ENCODE measurements at places on chromosomes 1 and 21. TPM values are rescaled to one million over a fixed set of nuclear protein-coding genes. Genes with fewer than 3 reads are reported as not detected.

GRCh38 chr1:152220166-152221163, 3.5 kb downstream of the HRNR start:
- no peaks in the 10 kb centered on the region for H3K27me3 ChIP-seq
- H3K36me3 ChIP-seq = no peaks in the 10 kb centered on the region
- H3K4me3 ChIP-seq = no peak overlapping the region
- H3K4me1 ChIP-seq = no peaks in the 10 kb centered on the region
- no peak overlapping the region for H3K27ac ChIP-seq

GRCh38 chr1:173100476-173101107, 49.9 kb upstream of the TNFSF18 start:
- no peak overlapping the region for H3K4me3 ChIP-seq
- DNase-seq = no peak
- no peaks in the 10 kb centered on the region for H3K27me3 ChIP-seq
- no peaks in the 10 kb centered on the region for H3K36me3 ChIP-seq
- H3K27ac ChIP-seq = no peak overlapping the region

DNA sequence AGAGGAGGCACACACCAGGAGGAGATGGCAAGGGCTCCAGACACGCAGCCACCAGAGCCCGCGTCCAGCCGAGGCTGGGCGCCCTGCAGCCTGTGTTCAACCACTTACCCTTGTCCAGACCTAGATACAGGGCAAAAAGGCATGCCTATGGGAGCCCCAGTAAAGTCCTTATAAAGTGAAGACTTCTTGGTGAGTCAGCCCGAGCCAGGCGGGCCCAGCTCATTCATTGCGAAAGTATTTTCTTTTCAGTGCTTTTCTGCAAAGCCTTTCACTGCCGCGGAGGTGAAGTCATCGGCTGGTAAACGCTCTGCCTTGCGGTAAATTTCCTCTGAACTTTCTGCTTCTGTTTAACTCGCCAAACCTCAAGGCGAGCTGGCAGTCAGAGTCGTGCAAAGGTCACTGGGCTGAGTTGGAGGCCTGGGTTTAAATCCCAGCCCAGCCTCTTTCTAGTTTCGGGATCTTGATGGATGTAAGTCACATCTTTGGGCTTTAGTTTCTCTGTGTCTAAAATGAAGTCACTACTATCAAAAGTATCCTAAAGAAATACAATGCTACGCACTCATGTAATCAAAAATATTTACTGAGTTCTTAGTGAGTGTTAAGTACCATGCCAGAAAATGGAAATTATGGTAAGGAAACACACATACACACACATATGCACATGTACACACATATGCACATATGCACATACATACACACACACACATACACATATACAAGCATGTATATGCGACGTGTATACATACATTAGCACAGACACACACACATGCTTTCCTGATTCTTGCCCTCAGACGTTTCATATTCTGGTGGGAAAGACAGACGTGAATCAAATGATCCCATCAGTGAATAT, 54.7 kb upstream of the IFFO2 start:
- H3K27me3 ChIP-seq = no peaks in the 10 kb centered on the region
- H3K36me3 ChIP-seq = no peaks in the 10 kb centered on the region
- DNase-seq = peak; percentile 95
- no peak overlapping the region for H3K4me3 ChIP-seq
- H3K27ac ChIP-seq = peak overlapping the region; percentile 85
- H3K4me1 ChIP-seq = peaks cover 17% of the 10 kb centered on the region

GRCh38 chr1:162145280-162145965, 75.9 kb downstream of the NOS1AP start:
- H3K4me3 ChIP-seq = no peak overlapping the region
- H3K27ac ChIP-seq = no peak overlapping the region
- DNase-seq = no peak
- H3K4me1 ChIP-seq = no peaks in the 10 kb centered on the region
- no peaks in the 10 kb centered on the region for H3K36me3 ChIP-seq

GRCh38 chr1:238777551-238777950, 608.8 kb upstream of the CHRM3 start:
- no peak overlapping the region for H3K4me3 ChIP-seq
- H3K27ac ChIP-seq = no peak overlapping the region
- no peaks in the 10 kb centered on the region for H3K27me3 ChIP-seq
- no peaks in the 10 kb centered on the region for H3K36me3 ChIP-seq
- no peaks in the 10 kb centered on the region for H3K4me1 ChIP-seq

GRCh38 chr1:224615861-224616755, at the start of gene CNIH3:
Gene CNIH3 (plus strand): TSS chr1:224616317. CDS start chr1:224617175, 858 bp downstream.
- peak within 1 kb of the TSS; percentile 30 for H3K4me3 ChIP-seq
- H3K27ac ChIP-seq = no peak within 1 kb of the TSS
- no peaks in the 10 kb centered on the region for H3K36me3 ChIP-seq
- H3K4me1 ChIP-seq = peaks cover 5% of the 10 kb centered on the region

GRCh38 chr21:26637201-26637745, 64.2 kb upstream of the CYYR1 start:
- no peaks in the 10 kb centered on the region for H3K36me3 ChIP-seq
- H3K4me3 ChIP-seq = no peak overlapping the region
- no peaks in the 10 kb centered on the region for H3K27me3 ChIP-seq
- no peak for DNase-seq
- no peaks in the 10 kb centered on the region for H3K4me1 ChIP-seq

DNA sequence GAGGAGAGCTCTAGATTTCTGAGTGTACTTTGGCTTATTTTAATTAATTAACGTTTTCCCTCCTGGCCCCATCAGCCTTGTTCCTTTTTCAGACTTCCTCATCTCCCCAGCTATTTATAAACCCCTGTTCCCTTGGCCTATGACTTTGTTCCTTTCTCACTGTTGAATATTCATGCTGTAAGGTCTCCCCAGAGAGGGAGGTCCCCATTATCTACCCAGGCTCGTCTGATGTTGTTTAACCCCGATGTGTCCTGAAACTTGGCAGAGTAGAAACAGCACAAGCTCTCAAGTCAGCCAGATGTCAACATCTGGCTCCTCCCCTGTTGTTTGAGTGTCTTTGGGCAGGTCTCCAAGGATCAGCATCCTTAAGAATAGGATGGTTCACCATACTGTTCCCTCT, 153.6 kb downstream of the HIVEP3 start:
- H3K27ac ChIP-seq = no peak overlapping the region
- DNase-seq = no peak
- no peaks in the 10 kb centered on the region for H3K36me3 ChIP-seq
- no peaks in the 10 kb centered on the region for H3K27me3 ChIP-seq
- H3K4me1 ChIP-seq = no peaks in the 10 kb centered on the region

- no peaks in the 10 kb centered on the region for H3K27me3 ChIP-seq
- peak; percentile 38 for DNase-seq
- H3K4me3 ChIP-seq = no peak overlapping the region
- H3K4me1 ChIP-seq = no peaks in the 10 kb centered on the region
These were observed 207.5 kb downstream of the MATN1 start for GRCh38 chr1:30515755-30516484.

DNA sequence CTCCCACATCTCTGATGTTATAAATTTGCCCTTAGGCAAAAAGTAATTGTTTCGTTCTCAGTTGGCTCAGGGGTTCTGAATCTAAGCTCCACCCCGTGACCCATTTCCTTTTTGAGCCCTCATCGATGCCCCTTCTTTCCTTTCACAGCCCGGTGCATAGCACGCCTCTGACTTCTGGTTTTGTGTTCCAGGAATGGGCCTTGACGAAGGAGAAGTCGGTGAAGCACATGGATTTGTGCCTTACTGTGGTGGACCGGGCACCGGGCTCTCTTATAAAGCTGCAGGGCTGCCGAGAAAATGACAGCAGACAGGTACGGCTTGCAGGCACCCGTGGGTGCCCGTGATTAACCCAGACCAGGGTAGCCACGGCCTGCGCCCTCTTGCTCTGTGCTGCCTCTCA, 151.9 kb downstream of the PGBD5 start:
- peaks cover 29% of the 10 kb centered on the region for H3K36me3 ChIP-seq
- no peaks in the 10 kb centered on the region for H3K27me3 ChIP-seq
- DNase-seq = no peak
- H3K4me3 ChIP-seq = no peak overlapping the region

DNA sequence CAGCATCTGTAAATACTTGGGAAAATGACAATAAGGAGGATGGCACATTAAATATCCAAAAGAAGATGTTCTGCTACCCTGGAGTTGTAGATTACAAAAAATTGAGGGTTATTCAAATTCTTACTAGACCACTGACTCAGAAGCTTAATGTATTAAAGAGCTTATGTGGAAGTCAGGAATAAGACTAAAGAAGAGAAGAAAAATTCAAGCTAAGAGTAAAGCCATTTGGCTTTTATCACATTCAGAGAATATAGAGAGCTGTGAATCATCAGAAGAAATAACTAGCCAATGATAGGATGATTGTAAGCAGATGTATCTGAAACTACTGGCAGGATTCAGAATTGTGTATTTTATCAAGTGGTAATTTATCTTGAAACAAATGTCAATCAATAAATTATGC, 237.0 kb downstream of the TBX15 start:
- no peak overlapping the region for H3K27ac ChIP-seq
- DNase-seq = no peak
- no peaks in the 10 kb centered on the region for H3K27me3 ChIP-seq
- H3K4me3 ChIP-seq = no peak overlapping the region

DNA sequence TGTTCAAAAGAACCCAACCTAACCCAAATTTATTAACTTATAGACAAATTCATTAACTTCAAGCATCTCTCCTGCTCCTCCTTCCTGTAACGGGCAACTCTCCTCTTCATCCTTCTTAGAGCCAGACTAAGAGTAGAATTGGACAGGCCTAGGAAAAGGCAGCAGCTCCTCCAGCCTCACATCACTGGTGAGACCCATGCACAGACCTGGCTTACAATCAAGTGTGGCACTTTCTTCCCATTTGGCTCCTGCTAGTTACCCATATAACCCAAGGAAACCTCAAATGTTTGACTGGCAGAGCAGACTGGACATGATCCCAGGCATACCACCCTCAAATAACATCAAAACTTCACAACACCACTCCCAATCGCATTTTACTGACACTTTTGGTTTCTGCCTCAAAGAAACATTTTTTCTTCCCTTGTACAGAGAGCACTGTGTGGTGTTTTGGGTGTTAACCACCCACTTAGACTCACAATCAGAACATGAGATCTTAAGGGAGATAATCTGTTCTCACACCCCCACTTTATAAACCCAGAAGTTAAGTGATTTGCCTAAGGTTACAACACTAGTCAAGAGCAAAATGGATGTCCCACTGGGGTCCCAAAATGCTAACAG, 101.4 kb downstream of the SIPA1L2 start:
- DNase-seq = no peak
- no peak overlapping the region for H3K4me3 ChIP-seq
- no peaks in the 10 kb centered on the region for H3K4me1 ChIP-seq
- H3K27me3 ChIP-seq = no peaks in the 10 kb centered on the region

DNA sequence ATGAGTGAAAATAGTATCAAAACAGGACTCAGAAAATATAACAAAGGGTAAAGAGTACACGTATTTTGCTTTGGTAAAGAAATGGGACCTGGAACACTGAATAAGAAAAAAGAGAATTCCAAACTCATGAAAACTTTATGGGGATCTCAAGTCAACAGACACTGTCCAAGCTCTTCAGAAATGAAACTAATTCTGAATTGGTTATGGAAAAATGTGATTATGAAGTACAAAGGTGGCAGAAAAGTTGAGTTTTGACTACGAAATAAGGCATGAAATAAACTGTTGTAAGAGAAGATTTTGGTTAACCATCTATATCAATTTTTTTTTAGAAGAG, 8.4 kb downstream of the EGLN1 start:
- H3K27me3 ChIP-seq = no peaks in the 10 kb centered on the region
- H3K27ac ChIP-seq = peak overlapping the region; percentile 55
- H3K36me3 ChIP-seq = no peaks in the 10 kb centered on the region
- no peak overlapping the region for H3K4me3 ChIP-seq
- peaks cover 27% of the 10 kb centered on the region for H3K4me1 ChIP-seq
- no peak for DNase-seq

- H3K27ac ChIP-seq = no peak overlapping the region
- no peaks in the 10 kb centered on the region for H3K4me1 ChIP-seq
- H3K27me3 ChIP-seq = no peaks in the 10 kb centered on the region
These were observed 192.4 kb upstream of the RNPC3 start for GRCh38 chr1:103333141-103333540.

DNA sequence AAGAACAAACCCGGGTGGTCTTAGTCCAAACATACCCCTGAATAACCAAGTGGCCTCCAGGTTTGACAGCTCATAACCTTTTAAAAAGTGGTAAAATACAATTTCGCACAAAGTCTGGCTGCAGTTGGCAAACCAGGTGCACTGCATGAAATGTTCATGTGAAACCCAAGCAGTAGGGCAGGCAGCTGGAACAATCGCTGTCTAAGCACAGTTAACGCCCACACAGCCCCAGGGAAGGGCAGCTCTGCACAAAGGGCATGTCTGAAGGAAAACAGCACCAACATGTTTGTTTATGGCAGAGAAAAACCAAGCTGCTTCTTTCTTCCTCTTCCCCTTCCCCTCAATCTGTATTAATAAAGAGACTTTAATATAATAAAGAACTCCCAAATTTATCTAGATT, 49.5 kb downstream of the KIAA1614 start:
- no peaks in the 10 kb centered on the region for H3K36me3 ChIP-seq
- no peak overlapping the region for H3K27ac ChIP-seq
- H3K4me1 ChIP-seq = peaks cover 6% of the 10 kb centered on the region

GRCh38 chr1:224014330-224014649, 99.6 kb upstream of the FBXO28 start:
- no peaks in the 10 kb centered on the region for H3K4me1 ChIP-seq
- no peaks in the 10 kb centered on the region for H3K27me3 ChIP-seq
- DNase-seq = no peak

GRCh38 chr1:168407832-168408538, 127.3 kb downstream of the TBX19 start:
- no peaks in the 10 kb centered on the region for H3K4me1 ChIP-seq
- H3K27ac ChIP-seq = no peak overlapping the region
- DNase-seq = no peak
- H3K36me3 ChIP-seq = no peaks in the 10 kb centered on the region
- H3K4me3 ChIP-seq = no peak overlapping the region
- H3K27me3 ChIP-seq = no peaks in the 10 kb centered on the region

Gene RGSL1
- total RNA-seq = not detected

Gene NTMT2
- total RNA-seq = not detected

Gene CBR3
- total RNA-seq = 59.2 TPM

Gene CDA
- 10.1 TPM for total RNA-seq

Gene LRRC38
- total RNA-seq = not detected

Gene ATP5IF1
- total RNA-seq = 220 TPM

Gene COL8A2
- 41.7 TPM for total RNA-seq

Data from ascending aorta (tissue), 2 donors.